Immature natural killer cell (primary cell): ENCODE measurements at places on chromosomes 12 and 14. TPM values are rescaled to one million over a fixed set of nuclear protein-coding genes. Genes with fewer than 3 reads are reported as not detected.

CEP290 gene
- polyA plus RNA-seq, result 2.9 TPM

PRICKLE1 gene
- polyA plus RNA-seq, result 0.08 TPM

MLXIP gene
- 3.5 TPM for polyA plus RNA-seq

SIX1 gene
- not detected for polyA plus RNA-seq

IGFBP6 gene
- 0.69 TPM for polyA plus RNA-seq

EXOC3L4 gene
- polyA plus RNA-seq, result not detected

CMTM5 gene
- polyA plus RNA-seq, result not detected

SLCO1A2 gene
- polyA plus RNA-seq, result not detected

KLRK1 gene
- 949 TPM for polyA plus RNA-seq

FLRT2 gene
- polyA plus RNA-seq, result not detected

GRCh38 chr12:94614288-94614721, 36.1 kb downstream of the TMCC3 start:
- DNase-seq, result no peak

DNA sequence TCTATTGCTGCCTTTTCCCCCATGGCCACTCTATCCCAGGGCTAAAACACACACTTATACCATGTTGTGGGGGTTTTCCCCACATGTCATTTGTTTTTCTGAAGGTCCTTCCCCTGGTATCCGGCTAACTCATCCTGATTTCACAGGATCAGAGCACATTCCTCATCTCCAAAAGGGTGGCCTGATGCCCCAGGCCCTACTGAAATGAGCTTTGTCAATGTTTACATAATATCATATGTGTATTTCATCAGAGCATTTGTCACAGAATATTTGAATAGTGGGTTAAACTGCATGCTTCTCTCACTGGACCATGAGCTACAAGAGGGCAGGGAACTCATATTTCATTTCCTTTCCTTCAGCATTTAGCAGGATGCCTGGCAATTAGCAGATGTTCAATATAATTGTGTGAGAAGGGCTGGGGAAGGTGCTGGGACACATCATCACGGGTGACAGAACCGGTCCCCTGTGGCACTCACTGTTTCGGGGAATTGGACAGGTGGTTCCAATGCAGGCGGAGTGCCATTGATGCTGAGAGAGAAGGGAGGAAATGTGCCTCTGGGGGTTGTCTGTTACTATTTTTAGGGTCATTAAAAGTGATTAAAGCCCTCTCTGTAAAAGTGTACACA, 26.8 kb downstream of the EMP1 start:
- no peak for DNase-seq

- DNase-seq, result peak; percentile 41
Observed at GRCh38 chr14:75459099-75459741, 31.4 kb downstream of the JDP2 start.

DNA sequence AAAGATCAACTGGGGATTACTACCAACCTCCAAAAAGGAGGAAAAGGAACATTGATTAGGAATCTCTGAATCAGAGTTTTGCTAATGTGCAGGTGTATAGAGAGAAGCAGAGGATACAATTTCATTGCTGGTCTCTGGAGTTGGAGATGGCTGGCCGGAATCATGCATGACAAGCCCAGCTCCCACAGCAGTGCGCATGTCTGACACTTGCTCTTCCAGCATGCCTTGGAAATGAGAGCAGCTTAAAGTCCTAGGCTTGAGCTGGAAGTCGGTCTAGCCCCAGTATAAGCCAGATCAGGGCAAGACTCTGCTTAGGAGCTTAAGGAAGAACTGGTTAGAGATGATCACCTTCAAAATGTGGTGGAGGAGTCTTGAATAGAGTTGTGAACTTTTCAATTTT, 742.8 kb downstream of the DIO2 start:
- no peak for DNase-seq

DNA sequence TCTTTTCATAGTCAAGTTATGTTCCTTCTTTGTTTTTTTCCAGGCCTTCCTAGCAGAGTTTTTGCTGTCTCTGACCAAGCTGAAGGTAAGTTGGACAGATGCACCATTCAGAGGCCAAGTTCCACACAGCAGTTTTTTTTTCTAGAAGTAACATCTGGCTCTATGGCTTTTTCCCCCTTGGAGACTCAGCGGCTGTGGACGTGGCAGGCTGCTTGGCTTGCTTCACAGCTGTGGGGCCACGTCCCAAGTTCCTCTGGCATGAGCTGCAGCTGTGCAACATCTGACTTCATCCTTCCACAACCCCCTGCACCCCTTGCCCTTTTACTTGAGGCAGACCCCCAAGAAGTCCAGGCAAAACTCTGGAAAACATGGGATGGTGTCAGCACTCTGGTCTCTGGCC, 24.2 kb upstream of the RHOJ start:
- DNase-seq, result no peak

DNA sequence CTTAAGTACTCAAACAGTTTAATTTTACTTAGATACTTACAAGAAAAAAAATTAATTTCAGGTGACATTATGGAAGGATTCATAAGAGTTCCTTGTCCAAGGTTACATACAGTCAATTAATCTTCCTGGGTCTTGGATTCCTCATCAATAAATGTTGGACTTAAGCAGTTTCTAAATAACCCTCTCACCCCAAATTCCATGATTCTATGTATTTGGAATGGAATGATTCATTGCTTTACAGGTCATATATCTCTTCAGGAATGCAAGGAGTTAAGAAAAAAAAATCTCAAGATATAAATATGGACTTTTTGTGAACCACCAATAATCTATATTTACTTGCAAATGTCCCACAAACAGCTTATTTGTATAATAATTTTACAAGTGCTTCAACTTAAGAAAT, 84.2 kb upstream of the BMP4 start:
- DNase-seq, result no peak

DNA sequence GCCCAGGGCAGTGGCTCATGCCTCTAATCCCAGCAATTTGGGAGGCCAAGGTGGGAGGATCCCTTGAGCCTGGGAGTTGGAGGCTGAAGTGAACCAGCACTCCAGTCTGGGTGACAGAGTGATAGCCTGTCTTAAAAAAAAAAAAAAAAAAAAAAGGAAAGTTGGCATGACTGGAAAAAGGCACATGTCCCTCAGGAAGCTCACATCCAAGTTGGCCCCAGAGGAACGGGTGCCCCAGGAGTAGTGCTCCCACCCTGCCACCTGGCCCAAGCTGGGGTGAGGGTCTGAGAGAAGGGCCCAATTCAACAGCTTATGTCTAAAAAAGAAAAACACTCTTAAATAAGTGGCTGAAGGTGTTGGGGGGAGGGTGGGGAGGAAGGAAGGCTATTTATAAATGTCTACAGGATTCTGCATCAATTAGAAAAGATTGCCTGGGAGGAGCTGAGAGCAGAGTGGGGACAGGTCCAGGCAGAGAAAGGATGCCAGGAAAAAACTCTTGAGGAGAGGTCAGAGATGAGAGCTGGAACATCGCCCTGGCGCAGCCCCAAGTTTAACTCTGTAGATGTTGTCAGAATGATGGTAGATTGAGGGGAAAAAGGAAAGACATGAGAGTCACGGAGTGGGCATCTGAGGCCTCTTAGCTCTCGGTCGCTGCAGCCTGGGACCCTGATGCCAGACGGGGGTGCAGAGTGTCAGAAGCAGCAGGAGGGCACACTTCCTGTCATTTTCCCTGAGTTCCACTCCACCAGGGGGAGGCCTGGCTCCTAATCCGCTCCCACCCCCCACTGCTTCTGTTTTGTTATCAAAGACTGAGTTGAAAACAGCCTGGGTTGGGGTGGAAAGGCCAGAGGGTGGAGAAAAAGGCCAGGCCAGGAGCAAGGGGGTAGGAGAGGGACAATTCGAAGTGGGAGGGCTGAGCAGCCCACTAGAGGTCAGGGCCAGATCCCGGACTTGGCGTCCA, 7.3 kb downstream of the SPRYD3 start:
- DNase-seq, result no peak

DNA sequence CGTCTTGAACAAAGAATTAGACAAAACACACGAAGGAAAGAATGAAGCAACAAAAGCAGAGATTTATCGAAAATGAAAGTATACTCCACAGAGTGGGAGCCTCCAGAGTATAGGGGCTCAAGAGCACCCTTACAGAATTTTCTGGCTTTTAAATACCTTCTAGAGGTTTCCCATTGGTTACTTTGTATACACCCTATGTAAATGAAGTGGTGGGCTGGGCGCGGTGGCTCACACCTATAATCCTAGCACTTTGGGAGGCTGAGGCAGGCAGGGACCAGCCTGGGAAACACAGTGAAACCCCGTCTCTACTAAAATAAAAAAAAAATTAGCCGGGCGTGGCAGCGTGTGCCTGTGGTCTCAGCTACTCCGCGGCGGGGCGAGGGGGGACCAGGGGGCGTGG, 13.1 kb upstream of the DNM1L start:
- DNase-seq, result no peak

DNA sequence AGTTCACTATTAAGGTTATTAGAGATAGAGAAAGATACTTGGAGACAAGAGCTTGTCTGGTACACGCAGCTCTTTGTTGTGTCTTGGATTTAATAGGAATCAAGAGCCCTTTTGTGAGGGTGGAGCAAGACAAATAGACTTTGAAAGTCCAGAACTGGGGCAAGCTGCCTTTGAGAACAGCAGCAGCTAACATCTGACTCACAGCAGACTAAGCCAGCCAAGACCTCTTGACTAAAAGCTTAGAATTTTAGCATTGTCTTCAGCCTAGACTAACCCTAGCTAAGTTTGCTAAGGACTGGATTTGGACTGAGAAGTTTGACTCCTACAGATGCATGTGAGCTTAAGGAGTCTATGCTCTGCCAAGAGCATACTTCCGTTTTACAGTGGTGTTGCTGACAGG, 201.9 kb upstream of the RBM19 start:
- no peak for DNase-seq

DNA sequence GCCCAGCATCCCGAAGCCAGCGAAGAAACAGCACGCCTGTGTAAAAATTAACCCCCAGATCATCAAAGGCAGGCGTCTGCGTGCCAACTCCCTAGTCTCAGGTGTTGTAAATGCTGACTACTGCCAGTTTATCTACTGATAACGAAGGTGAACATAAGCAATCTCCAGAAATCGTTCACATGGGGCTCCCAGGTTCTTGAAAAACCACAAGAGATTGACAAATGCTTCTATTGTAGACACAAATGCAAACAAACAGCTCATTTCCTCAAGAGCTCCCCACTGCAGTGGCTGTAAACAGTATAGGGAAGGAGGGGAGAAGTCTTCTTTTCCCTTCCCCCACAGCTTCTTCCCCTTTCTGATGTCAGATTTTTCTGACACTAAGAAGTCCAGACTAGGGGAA, 5.3 kb upstream of the PLEKHG3 start:
- DNase-seq, result no peak

DNA sequence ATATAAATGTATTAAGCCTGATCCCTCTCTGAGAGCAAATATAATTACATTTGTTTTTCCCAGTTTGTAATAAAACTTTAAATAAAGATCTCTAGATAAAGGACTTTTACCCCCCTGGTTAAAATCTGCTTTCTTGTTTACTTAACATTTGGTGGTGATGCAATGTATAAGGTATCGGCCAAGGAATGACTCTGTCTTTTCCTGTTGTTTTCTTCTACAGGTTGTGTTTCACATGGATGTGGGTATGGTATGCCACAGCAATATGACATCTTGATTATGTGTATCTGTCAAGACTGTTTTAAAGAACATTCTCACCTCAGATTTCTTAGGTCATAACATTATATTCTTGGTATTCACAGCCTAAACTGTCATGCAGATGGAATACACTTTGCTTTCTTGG, 210.6 kb upstream of the NOVA1 start:
- DNase-seq, result no peak

DNA sequence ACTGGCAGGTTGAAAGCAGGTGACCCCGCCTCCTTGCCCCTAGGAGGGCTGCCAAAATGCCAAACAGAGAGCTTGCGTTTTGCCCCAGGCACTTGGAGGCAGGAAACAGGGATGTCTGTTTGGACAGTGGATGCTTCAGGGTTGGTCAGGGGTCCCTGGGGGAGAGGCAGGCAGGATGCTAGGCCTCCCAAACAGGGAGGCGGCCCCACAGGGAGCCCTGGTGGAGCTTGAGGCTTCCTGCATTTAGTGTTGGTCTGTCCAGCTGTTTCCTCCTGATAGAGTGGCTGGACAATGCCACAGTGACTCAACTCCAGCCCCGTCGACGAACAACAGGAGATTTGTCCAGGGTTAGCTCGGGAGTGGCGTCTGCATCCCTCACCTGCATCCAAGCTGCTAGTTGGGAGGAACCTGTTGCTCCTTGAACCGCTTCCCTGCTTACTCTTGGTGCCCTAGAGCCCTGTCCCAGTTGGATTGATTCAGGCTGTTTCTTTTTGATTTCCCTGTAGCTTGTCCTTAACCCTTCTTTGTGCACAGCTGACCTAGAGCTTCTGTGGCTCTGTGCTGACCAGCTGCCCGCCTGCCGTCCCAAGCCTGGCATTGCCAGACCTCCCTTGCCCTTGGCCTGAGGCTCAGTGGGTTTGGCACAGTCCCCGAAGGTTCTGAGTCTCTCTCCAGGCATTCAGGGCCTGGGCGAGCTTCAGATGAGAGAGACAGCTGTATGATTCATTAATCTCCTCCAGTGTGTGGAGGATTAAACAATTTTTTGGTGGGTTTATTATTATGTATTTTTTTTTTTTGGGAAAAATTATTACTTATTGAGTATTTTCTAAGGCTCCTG, 45.9 kb downstream of the TSPAN9 start:
- no peak for DNase-seq

- DNase-seq, result no peak
Observed at GRCh38 chr12:12941450-12942350, 10.3 kb downstream of the GPRC5D start.

GRCh38 chr14:85079842-85080730, 449.9 kb upstream of the FLRT2 start:
- no peak for DNase-seq

DNA sequence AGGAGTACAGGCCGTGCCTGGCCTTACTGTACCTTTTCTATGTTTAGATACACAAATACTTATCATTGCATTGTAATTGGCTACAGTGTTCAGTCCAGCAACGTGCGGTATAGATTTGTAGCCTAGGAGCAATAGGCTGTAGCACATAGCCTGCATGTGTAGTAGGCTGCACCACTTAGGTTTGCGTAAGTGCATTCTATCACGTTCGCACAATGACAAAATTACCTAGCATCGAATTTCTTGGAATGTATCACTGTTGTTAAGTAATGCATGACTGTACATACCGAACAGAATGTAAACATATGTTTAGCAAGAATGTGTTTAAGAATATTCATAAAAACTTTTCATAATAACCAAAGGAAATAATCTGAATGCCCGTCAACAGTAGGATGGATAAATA, 31.9 kb downstream of the VRTN start:
- no peak for DNase-seq

- DNase-seq, result no peak
Observed at GRCh38 chr12:3815094-3815766, 58.0 kb downstream of the PARP11 start.

GRCh38 chr14:72793156-72793939, 100.6 kb downstream of the DPF3 start:
- DNase-seq, result no peak

DNA sequence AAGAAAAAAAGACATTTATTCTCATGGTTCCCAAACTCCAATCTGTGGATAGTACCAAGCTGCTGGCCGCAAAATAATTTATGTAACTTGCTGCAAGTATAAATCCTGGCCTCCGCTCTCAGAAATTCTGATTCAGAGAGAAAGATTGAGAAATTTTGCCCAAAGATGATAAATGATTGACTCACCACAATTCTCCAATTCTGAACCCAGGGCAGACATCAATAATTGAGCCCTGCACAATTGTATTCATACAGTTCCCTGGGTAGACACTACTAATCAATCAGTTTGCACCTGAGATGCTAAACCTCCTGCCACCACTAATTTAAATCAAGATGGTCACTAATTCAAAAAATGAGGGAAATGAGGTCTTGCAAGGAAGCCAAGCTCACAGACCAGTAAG, 38.2 kb downstream of the TRPV4 start:
- no peak for DNase-seq
